Memory B cell (primary cell): ENCODE measurements at places on chromosomes 11 and 22.

GRCh38 chr11:12177739-12178338, 67.4 kb downstream of the MICAL2 start:
- H3K36me3 ChIP-seq = no peaks in the 10 kb centered on the region
- H3K4me3 ChIP-seq = no peak overlapping the region
- no peak overlapping the region for H3K27ac ChIP-seq
- H3K4me1 ChIP-seq = no peaks in the 10 kb centered on the region
- H3K27me3 ChIP-seq = peaks cover 10% of the 10 kb centered on the region

GRCh38 chr11:62340269-62340901, 3.1 kb downstream of the ASRGL1 start:
- no peaks in the 10 kb centered on the region for H3K27me3 ChIP-seq
- H3K27ac ChIP-seq = no peak overlapping the region
- peak; percentile 39 for DNase-seq
- no peaks in the 10 kb centered on the region for H3K36me3 ChIP-seq
- no peak overlapping the region for H3K4me3 ChIP-seq

GRCh38 chr22:45905326-45905923, 71.5 kb downstream of the WNT7B start:
- no peaks in the 10 kb centered on the region for H3K4me1 ChIP-seq

DNA sequence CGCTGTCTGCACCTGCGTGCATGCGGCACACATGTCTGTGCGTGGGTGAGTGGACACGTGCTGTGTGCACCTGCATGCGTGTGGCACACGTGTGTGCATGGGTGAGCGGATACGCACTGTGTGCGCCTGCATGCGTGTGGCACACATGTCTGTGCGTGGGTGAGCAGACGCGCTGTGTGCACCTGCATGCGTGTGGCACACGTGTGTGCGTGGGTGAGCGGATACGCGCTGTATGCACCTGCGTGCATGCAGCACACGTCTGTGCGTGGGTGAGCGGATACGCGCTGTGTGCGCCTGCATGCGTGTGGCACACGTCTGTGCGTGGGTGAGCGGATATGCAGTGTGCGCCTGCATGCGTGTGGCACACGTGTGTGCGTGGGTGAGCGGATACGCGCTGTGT, 27.1 kb upstream of the ACR start:
- no peaks in the 10 kb centered on the region for H3K4me1 ChIP-seq
- H3K4me3 ChIP-seq = no peak overlapping the region
- no peak for DNase-seq

- no peaks in the 10 kb centered on the region for H3K4me1 ChIP-seq
- no peak for DNase-seq
- H3K36me3 ChIP-seq = no peaks in the 10 kb centered on the region
Observed at GRCh38 chr11:18844753-18845367, 53.3 kb upstream of the PTPN5 start.

DNA sequence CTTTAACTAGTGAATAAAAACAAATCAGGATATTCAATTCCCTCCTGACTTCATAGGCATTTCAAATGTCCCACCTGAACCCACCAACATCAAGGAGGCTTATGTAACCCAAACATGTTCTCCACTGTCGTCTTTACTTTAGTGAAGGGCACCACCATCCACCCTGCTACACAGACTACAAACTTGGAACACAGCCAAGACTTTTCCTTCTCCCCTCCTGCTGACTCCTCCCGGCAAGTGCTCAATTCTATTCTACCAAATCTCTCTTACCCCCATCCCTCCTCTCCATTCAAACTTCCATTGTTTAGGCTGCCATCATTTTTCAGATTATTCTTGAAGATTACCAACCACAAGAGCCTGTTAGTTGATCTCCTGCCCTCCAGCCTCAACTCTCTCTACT, 24.3 kb downstream of the SAAL1 start:
- no peak overlapping the region for H3K4me3 ChIP-seq
- H3K27me3 ChIP-seq = no peaks in the 10 kb centered on the region
- no peak for DNase-seq

DNA sequence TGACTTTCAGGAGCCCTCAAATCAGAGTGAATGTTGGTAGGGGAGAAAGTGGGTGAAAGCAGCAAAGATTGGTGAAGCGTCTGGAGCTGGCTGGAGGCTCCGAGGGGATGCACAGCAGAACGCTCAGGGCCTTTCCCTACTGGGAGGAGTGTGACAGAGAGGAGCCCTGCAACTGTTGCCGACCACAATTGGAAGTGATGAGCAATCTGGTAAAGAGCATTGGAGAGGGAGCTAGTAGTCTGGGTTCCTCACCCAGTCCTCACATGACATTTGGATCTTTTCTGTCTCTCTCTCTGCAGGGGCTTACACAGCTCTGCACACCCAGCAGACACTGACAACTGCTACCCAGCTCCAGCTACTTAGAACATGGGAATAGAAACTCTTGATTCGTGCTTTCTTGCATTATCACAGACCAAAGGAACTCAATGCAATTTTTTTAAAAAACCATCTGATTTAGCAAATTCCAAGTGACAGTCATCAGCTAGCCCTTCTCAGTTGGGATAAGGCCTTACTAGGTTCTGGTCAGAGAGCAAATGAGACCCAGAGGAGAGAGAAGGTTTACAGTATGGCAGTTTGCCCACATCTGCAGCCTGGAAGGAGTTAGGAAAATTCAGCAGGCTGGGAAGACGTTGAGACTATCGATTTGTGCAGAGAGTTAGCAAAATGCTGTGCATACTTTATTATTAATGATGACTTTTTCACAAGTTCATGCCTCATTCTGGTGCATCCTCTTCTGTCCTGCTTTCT, 278.0 kb upstream of the PLET1 start:
- H3K4me1 ChIP-seq = no peaks in the 10 kb centered on the region
- H3K36me3 ChIP-seq = no peaks in the 10 kb centered on the region
- peaks cover 25% of the 10 kb centered on the region for H3K27me3 ChIP-seq
- no peak overlapping the region for H3K4me3 ChIP-seq
- DNase-seq = no peak

- peaks cover 4% of the 10 kb centered on the region for H3K27me3 ChIP-seq
- H3K4me3 ChIP-seq = no peak overlapping the region
- no peak overlapping the region for H3K27ac ChIP-seq
- no peaks in the 10 kb centered on the region for H3K4me1 ChIP-seq
- DNase-seq = no peak
- H3K36me3 ChIP-seq = no peaks in the 10 kb centered on the region
Observed at GRCh38 chr22:32903507-32903906, 102.0 kb downstream of the TIMP3 start.

DNA sequence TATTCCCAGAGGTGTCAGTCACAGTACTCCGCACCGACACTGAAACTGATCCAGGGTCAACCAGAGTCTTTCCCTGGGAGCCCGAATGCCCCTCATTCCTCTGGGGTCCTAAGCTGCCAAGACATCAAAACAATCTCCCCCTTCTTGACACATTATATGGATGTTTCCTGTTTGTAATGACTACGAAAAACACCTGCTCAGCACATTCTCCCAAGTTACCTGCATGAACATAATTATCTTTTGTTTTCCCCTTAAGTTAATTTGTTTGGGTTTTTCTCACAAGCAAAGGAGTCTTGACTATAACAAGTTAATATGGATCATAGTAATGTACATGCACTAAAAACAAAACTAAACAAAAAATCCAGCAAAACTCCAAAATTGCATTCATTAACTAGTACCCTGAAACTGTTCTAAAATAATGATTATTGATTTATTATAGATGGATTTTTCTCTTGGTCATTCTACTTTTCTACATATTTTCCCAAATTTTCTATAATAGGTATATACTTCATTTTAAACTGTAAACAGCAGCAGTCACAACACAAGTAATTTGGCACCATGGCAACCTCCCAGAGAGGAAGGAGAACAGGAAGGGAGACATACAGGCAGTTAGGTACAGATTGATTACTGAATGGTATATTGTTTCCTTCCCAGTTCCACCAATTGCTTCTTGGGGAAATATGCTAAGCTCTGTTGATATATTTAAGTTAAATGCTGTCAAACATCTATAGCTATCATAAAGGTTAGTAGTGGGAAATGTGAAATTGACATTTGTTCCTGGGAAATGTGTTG, 631.5 kb downstream of the METTL15 start:
- no peaks in the 10 kb centered on the region for H3K36me3 ChIP-seq
- no peaks in the 10 kb centered on the region for H3K4me1 ChIP-seq
- DNase-seq = no peak
- no peak overlapping the region for H3K4me3 ChIP-seq
